ENCODE measurements at places on chromosomes 1 and 21.

GRCh38 chr1:57447551-57447950 lies 23.7 kb upstream of the DAB1 start:
- no peak for DNase-seq

DNA sequence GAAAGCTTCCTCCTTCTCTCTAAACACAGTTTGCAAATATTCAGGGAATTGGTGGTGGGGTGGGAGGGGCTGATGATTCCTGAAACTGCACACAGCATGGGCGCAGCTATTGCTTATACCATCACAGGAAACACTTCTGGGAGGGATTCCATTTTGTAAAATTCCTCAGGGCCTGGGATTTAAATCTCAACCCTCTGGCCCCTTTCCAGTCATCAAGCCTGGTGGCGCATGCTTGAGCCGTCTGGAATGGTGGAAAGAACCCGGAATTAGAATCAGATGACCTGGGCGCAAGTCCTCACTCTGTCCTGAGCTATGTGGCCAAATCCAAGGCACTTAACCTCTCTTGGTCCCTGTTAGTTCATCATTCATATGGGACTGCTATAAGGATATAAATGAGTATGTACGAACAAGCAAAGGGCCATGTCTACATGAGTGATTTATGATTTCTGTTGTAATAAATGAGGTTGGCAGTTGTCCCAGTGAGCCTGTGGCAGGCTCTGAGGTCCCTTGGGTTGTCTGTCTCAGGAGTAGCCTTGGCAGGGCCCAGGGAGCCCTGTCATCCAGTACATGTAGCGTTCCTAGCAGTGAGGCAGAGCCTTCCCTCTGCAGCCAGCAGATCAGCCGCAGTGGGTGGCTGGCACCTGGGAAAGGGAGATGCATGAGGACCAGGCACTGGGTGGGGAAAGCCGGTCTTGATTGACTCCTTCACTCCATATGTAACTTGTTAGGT lies 72.0 kb downstream of the MAN1C1 start:
- no peak for DNase-seq

DNA sequence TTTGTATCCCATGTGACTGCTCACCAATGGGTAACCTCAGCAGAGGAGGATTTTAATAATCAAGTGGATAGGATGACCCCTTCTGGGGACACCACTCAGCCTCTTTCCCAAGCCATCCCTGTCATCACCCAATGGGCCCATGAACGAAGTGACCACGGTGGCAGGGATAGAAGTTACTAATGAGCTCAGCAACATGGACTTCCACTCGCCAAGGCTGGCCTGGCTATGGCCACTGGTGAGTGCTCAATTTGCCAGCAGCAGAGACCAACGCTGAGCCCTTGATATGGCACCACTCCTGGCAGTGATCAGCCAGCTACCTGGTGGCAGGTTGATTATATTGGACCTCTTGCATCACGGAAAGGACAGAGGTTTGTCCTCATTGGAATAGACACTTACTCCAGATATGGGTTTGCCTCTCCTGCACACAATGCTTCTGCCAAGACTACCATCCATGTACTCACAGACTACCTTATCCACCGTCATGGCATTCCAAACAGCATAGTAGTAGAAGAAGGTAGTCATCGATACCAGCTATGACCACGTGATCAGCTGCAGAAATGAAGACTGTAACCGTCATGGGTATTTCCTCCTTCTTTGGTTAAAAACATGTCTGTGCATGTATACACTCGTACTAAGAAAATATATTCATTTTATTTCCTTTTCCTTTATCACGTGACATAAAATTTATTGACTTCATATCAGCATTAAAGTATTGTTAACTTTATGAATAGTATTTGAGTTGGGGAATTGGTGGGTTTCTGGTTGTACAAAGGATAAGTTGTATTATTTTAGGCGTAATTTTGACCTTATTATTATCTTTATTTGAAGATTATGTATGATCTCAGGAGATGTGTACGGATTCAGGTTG lies 562.6 kb downstream of the PTPRU start:
- no peak for DNase-seq

- no peak for DNase-seq
These were observed 47.4 kb upstream of the MTF2 start for GRCh38 chr1:93031711-93032110.

DNA sequence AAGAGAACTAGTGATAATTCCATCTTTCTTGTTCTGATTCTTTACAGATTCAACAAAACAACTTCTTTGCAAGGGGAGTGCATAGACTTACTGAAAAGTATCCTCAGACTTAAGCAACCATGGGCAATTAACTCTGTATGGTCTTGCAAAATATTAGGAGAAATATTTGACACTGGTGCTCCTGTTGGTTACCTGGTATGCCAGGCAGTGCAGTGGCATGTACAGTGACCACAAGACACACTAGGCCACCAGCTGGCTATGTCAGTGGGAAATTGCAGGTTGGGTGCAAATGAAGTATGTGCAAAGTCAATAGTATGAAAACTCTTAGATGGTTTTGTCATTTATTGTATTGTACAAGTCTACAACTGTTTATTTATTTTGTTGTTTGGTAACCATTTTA lies 34.5 kb downstream of the EPS15 start:
- no peak for DNase-seq

DNA sequence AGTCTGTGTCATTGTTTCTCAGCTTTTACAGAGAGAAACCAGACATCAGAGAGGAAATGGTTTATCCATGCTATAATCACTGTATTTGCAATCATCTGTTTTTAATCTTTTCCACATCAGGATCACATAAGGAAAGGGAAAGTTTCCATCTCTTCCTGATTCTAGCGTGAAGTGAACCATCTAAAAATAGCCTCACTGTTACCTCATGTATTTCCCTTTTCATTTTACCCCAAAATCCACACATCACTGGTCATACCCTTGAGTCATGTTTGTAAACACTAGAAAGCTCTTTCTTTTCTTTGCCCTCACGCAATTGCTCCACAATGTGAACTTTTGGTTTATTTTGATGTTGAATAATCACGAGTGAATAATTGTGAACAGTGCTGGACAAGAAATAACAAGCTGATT lies 146.0 kb downstream of the PLA2G4A start:
- DNase-seq = no peak

GRCh38 chr1:186871784-186872183 lies 43.0 kb downstream of the PLA2G4A start:
- no peak for DNase-seq

- DNase-seq = no peak
These were observed 162.6 kb downstream of the GABPA start for GRCh38 chr21:25897383-25897782.

DNA sequence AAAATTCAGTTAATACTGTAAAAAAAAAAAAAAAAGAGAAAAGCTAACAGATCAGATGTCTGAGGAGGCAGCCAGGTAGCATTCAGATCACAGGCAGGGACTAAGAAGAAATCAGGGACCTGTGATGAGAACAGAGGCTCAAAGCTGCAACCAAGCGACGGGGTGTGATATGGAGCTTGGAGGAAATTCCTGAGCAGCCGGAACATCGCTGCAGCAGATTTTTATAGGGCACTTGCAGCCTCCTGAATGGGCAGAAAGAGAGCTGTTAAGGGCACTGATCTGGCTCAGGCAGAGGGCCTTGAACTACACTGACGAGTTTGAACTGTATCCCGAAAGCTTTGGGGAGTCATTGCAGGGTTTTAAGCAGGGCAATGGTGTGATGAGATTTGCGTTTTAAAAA lies 315.4 kb downstream of the ADGRL2 start:
- DNase-seq = no peak

- DNase-seq = no peak
These were observed 366.3 kb downstream of the MRPL39 start for GRCh38 chr21:25240974-25241373.

GRCh38 chr1:230778916-230779590 lies 31.9 kb downstream of the CAPN9 start:
- no peak for DNase-seq

- DNase-seq = no peak
These were observed 42.3 kb downstream of the LACTBL1 start for GRCh38 chr1:22930240-22930912.

DNA sequence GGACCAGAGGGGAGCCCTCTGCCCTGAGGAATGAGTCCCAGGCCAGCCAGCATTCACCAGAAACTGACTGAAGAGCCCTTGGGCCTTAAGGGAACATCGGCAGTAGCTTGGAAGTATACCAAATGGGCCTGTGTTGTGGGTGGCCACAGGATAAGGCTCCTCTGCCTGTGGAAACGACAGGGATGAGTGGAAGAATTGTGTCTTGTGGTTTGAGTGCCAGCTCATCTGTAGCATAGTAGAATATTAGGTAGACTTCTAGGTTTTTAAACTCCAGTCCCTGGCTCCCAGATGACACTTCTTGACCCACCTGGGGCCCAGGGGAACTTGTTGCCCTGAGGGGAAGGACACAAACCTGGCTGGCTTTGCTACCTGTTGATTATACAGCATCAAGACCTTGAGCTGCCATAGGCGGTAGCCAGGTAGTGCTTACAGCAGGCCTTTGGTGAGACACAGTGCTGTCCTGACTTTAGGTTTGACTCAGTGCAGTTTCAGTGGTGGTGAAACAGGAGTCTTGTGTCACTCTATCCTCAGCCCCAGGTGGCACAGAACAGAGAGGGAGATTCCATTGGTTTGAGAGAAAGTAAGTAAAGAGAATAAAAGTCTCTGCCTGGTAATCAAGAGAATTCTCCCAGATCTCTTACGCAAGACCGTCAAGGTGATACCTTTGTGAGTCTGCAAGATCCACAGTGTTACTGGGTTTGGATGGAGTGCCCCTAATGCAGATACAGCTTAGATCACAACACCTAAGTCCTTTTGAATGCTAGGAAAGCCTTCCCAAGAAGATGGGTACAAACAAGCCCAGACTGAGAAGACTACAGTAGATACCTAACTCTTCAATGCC lies 50.2 kb downstream of the RABGAP1L start:
- DNase-seq = no peak

DNA sequence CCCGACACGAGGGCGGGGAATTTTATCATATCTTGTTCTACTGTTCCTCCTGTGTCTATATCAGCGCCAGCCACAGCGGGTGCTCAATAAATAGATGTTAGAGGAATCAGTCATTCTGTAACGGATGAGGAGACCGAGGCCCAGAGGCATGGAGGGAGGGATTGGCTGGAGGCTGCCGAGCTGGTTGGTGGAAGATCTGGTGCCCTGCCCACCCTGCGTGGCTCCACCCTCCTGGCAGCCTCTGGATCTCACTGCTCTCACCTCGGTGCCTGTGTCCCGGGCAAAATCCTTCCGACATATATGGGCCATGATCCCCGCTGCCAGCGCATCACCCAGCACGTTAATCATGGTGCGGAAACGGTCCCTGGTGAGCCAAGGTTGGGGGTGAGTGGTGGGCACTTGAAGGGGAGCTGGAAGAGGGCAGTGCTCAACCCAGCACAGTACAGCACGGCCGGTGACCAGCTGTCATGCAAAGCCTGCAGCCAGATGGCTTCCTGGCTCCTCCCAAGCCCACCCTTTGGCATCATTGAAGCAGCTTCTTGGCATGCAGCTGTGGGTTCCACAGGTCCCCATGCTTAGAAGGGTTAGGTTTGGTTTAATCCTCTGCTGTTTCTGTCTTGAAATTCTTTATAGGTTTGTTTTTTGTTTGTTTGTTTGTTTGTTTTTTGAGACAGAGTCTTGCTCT lies 26.7 kb downstream of the PODN start:
- DNase-seq = no peak

DNA sequence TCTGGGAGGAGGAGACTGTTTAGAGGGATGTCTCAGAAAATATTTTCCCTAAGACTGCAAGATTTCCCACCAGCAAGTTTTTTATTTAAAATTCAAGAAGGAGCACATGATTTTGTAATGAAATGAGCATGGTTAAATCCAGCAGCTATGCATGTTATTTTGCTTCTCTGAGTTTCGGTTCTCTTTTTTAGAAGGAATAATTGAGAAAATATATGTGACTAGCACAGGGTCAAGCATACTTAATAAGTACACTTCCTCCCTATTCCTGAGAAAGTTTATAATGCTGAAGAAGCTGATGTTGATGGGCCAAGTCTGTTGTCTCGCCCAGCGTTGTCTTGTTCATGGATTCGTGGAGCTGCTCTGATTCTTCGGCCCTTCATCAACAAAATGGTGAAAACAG lies 51.2 kb downstream of the EXO1 start:
- DNase-seq = no peak

GRCh38 chr1:244833734-244834542 lies 1.5 kb upstream of the COX20 start:
- DNase-seq = peak; percentile 33

- DNase-seq = no peak
These were observed 40.7 kb upstream of the TENT5C start for GRCh38 chr1:117565076-117565556.

DNA sequence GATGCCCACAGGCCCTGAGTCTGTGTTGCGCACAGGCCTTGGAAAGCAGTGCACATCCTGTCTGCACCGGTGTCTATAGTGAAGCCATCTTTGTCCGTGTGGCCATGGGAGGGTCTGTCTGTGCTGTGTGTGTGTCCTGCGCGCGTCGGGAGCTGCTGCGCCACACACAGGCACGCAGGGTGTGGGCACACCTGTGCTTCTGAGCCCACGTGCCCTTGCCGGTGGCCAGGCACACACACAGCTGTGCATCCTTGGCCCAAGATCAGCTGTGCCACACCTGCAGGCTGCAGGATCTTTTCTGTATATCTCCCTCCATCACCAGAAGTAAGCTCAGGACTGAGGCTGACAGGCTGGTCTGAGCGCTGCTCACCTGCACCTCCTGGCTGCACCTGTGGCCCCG lies 3.2 kb upstream of the SAMD11 start:
- no peak for DNase-seq

GRCh38 chr1:59071876-59072582 lies 224.9 kb upstream of the FGGY start:
- no peak for DNase-seq

DNA sequence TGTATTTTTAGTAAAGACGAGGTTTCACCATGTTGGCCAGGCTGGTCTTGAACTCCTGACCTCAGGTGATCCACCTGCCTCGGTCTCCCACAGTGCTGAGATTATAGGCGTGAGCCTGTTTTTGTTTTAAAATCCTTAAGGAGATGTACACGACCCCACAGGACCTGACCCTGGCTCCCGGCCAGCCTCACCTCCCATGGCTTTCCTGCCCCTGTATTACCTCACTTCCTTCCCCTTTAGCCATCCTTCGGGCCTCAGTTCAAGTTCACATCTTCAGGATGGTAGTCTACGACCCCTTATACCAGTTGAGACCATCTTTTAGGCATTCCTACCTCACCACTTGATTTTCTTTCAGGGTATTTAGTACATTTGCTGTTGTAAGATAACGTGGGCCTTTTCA lies 36.3 kb downstream of the TCP10L start:
- DNase-seq = no peak

DNA sequence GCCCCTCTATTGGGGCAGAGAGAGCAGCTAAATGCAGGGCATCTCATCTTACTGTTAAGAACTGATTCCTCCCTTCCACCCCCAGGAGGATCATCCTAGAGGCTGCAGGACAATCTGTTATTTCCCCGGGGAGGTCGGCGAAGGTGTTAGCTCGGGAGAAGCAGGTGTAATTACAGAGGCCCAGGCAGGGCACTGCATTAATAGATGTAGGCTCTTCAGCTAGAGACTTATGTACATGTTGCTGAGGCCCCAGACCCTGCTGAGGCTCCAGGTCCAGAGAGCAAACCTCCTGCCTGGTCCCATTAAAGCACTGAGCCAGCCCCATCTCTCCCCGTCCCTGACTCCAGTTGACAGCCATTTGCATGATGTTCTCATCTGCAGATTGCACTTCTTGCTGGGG lies 320.3 kb upstream of the VAMP3 start:
- no peak for DNase-seq

All from activated CD4-positive, alpha-beta T cell treated with anti-CD3 and anti-CD28 coated beads, Interleukin-2, amount 50 U/mL, for 24 hours (primary cell).